Stimulated activated CD4-positive, alpha-beta T cell treated with anti-CD3 and anti-CD28 coated beads, Interleukin-1b, Interleukin-23, amount 100 ng/mL, for 24 hours (primary cell): ENCODE measurements at places on chromosomes 4 and X.

GRCh38 chrX:30748342-30748960 lies 95.2 kb downstream of the GK start:
- DNase-seq = no peak

- no peak for DNase-seq
Observed at GRCh38 chrX:118522230-118522926, 26.8 kb downstream of the DOCK11 start.

GRCh38 chr4:42281324-42282020 lies 115.8 kb upstream of the SHISA3 start:
- DNase-seq = no peak

DNA sequence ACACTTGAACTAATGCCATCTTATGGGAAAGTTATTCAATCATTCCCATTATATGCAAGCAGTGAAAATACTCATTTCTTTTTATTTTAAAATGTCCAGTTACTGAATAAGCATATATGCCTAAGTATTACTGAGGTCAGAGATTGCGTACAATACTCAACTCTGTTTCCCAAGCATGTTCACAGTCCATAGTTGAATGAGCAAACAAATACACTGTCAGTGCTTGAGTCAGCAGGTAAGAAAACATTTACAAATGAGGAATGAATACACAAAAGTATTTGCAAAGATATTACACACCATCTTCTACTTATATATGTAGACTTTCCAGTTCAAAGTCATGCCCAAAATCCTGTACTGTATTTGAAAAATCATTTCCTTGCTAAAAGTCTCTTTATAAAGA lies 74.1 kb downstream of the TSPAN5 start:
- no peak for DNase-seq

DNA sequence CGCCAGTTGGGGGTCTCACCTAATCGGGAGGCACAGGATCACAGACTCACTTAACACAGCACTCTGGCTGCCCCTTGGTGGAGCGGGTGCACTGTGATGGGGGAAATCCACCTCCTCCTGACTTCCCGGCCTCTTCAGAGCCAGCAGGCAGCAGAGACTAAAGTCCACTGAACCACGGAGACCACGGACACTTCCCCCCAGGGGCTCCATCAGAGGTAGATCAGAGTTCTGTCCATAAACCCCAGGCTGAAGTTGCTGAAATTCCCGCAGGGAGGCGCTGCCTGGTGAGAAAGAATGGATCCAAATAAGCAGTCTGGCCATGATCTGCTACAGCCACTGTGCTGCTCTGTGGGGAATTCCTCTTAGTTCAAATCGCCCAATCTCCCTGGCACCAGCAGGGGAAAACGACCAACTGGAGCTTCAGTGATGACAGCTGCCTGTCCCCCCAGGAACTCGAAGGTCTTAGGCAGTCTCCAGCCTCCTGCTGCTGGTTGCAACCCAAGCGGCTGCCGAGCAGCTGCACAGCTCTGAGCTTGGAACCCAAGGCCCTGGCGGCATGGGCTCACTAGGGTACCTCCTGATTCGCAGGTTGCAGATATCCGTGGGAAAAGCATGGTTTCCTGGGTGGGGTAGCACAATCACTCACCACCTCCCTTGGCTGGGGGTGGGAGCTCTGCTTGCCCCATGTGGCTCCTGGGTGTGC lies 106.9 kb upstream of the DCAF12L2 start:
- DNase-seq = no peak
